SHP77 (cell line): ENCODE measurements at places on chromosomes 12 and 14.

DNA sequence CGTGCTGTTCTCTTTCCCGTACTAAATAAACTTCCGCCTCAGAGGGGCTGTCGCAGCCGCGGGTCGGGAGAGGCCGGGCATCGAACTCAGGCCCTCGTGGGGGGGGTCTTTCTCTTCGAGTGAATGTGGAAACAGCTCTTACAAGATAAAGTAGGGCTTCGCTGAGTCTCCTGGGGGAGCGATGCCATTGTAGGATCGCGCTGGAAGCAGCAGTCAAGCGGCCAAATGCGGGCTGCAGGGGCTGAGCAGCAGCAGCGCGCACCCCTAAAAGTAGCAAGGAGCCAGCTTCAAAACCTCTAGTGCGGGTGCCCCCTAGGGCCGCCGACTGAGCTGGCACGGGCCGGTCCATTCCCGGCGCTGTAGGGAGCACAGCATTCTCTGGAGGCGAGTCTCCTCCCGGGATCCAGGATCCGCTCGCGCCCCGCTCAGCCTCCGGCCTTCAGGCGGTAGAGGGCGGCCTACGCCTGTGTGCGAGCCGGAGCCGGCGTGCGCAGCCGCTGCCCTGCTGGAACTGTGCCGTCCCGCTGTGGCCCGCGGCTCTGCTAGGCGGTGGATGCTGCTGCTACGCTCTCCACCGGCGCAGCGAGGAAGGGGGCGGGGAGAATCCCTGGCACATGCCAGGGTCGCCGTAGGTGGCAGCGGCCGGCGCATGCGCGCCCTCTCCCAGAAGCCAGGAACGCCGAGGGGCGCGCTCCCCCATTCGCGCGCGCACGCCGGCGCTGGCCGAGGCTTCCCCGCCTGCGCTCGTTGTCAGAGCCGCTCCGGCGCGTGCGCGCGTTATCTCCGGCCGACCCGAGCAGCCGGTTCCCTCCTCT, at the start of gene FUT8:
TSS of gene FUT8 (plus strand) at position 699 of the 815 bp plus-strand sequence. CDS start 148,834 bp downstream, outside the sequence.
- peak; percentile 92 for DNase-seq

DNA sequence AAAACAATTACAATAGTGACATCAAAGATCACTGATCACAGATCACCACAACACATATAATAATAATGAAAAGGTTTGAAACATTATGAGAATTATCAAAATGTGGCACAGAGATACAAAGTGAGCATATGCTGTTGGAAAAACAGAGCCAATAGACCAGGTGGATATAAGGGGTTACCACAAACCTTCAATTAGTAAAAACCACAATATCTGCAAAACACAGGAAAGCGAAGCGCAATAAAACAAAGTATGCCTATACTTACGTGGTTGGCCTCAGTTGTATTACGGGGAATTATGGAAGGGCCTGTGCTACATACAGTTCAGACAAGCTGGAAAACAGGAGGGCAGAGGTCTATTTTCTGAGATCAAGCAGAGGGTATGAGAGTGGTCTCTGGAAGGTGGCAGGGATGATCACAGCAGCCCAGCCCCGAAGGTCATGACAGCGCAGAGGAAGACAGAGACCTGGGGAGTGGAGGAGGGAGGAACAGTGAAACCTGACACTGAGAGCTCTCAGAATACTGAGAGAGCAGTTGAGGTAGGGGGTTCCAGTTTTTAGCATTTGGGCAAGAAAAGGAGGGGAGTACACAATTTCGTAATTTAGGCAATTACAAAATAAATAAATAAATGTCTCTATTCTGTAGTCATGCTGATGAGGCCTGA, 41.3 kb downstream of the IFNG start:
- no peak for DNase-seq

DNA sequence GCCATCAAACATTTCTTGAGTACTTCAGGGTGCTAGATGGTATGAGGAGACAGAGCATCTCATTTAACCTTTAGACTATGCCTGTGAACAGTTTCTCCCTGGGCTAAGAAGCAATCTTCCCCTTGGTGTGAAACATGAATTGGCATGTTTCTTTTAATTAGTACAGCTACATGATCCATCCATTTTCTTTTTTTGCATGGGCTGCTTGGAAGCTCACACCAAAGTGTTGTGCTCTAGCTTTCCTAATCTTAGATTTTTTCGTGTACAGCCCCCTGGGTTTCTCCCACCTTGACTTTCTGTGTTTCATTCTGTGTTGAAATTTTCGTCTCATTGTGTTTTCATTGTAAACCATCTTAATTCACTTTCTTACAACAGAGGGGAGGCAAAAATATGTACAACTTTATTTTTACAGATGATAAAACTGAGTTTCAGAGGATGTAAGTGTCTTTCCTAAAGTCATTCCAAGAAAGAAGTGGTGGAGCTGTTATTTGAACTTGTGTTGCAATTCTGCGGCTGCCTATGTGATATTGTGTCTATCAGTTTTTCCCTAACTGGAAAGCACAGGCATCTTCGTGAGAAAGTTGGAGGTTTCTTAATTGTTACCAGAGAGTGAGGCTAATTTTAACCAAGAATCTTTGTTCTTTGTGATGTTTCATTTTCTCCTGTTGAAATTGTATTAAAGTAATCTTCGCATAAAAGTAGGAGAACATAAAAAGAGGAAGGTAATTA, 64.5 kb downstream of the DAAM1 start:
- no peak for DNase-seq

GRCh38 chr14:101499513-101499912, 61.8 kb upstream of the DIO3 start:
- no peak for DNase-seq

- no peak for DNase-seq
Observed at GRCh38 chr12:92796650-92797049, 93.9 kb downstream of the PLEKHG7 start.

GRCh38 chr12:17489452-17489851, 600.5 kb downstream of the RERGL start:
- DNase-seq: no peak

- DNase-seq: no peak
Observed at GRCh38 chr12:51160814-51161459, 12.0 kb downstream of the TFCP2 start.

GRCh38 chr12:6219980-6220379, 19.8 kb downstream of the CD9 start:
- DNase-seq: no peak

DNA sequence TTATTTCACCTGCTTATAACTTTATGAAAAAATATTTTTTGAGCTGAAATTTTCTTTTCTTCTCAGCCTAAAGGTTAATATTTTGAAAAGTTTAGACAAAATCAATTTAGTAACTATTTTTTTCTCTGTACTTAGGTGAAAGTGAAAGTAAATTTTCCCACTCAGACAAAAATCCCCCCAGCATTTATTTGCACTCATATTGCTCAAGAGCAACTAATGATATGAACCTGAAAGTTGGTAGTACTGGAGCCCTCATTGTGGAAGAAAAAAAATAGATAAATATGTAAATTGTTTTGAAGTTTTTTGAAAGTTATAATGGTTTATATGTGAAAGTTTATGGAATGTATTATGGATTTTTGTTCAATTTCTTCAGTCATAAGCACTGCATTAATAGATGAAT, 1005.9 kb upstream of the ATXN7L3B start:
- DNase-seq: no peak

DNA sequence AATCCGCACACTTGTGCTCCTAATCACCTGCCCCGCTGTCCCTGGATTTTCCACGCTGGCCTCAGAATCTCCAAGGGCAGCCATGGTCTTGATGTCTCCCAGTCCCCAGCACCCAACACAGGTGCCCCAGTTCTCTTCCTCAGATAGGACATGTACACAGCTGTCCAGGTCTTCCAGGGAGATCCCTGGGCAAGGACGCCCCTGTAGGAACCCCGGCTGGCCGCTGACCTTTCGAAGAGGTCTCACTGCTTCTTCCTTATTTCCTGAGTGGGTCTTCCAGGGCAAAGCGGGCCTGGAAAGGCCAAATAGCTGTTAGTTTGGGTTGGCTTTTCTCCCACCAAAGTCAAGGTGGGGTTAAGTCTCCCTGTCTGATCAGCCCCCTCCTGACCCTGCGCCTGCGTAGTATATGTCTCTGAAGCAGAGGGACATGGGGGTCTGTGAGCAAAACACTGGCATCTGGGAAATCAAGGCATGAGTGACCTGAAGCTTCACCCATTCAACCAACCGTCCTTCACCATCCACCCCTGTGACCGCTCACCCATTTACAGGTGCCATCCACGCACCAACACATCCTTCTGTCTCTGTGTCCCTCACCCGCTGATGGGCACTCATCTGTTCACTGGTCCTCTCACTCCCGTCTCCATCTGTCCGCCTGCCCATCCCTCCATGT, 4.6 kb downstream of the BEGAIN start:
- no peak for DNase-seq

- no peak for DNase-seq
Observed at GRCh38 chr12:92860521-92860920, 68.6 kb downstream of the EEA1 start.

DNA sequence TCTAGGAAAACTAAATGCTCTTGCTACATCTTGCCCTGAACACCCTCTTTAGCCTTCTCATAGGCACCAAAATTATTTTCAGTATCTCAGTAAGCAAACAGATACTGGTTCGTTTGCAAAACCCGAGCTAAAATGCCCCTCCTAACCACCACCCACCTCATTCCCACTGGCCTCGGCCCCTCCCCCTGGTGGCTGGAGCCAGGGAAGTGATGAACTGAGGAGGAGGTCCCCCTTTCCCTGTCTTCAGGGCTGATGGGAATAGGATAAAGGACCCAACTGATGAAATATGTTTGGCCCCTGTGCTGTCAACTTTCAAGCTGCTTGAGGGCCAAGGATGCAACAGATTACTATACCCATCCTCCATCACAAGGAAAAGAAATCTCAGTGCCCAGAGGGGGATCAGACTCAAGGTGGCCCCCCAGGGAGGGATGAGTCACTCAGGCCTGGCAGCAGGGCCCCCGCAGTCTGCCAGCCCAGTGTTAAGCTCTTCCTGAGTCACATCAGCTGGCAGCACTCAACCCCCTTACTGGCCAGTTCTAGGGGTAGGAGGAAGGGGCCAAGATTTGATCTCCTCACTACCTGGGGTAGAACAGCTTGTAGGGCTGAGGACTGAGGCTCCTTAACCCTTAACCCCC, 1.7 kb downstream of the ANKRD52 start:
- DNase-seq: no peak
